NCI-H2081 treated with DMSO at 0.1 percent for 48 hours (cell line): ENCODE measurements at places on chromosomes 6 and 20.

DNA sequence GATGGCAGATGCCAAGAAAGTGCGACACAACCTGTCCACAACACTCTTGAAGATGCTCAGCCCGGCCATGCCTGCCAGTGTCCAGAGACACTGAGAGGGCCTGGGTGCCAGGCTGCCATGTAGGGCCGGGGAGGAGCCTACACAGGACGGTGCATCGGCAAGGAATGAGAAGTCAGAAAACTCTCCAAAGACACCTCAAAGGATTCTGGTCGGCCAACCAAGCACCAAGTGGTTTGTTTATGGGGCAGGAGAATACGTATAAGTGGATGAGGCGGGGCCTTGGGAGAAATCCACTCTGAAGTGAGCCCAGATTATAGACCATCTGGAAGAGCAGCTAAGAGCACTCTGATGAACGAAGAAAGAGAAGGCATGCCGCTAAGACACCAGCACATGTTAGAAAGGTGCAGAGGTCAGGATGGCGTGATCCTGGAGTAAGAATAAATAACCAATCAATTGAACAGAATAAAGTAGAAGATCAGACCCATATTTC is 120.7 kb upstream of the FOXQ1 start:
- DNase-seq, result no peak

DNA sequence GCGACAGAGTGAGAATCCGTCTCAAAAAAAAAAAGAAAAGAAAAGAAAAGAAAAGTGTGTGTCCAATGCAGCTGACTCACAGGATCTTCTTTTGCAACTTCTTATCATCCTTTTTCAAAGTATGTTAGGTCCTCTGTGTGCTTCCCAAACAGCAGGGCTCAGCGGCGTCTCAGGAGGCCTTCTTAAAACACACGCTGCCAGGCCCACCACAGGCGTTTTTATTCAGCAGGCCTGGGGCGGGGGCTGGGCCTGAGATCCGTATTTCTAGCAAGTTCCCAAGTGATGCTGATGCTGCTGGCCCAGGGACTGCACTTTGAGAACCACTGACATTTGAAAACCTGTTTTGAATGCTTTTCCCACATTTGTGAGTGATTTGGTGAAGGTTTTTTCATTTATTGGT is 57.1 kb downstream of the PSMG4 start:
- no peak for DNase-seq

GRCh38 chr6:45728674-45729073 is 287.0 kb downstream of the CLIC5 start:
- no peak for DNase-seq

- no peak for DNase-seq
Measured at GRCh38 chr6:47141963-47142362, 99.8 kb upstream of the ADGRF1 start.

- DNase-seq, result no peak
Measured at GRCh38 chr6:49787176-49787575, at the start of gene PGK2. Gene PGK2 (minus strand): TSS chr6:49787285. CDS start chr6:49787187, 98 bp downstream.

DNA sequence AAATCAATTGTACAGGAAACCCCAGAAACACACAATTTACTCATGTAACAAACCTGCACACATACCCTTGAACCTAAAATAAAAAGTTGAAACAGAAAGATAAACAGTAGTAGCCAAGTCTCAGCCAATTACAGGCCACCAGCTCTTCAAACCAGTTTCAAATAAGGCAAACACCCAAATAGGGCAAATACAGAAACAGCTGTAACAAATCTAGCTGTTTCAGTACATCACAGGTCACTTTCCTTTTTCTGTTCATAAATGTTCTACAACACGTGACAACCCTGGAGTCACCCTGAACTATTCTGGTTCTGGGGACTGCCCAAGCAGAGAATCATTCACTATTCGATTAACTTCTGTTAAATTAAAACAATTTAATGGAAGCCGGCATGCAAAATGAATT is 329.0 kb downstream of the GJA1 start:
- no peak for DNase-seq

DNA sequence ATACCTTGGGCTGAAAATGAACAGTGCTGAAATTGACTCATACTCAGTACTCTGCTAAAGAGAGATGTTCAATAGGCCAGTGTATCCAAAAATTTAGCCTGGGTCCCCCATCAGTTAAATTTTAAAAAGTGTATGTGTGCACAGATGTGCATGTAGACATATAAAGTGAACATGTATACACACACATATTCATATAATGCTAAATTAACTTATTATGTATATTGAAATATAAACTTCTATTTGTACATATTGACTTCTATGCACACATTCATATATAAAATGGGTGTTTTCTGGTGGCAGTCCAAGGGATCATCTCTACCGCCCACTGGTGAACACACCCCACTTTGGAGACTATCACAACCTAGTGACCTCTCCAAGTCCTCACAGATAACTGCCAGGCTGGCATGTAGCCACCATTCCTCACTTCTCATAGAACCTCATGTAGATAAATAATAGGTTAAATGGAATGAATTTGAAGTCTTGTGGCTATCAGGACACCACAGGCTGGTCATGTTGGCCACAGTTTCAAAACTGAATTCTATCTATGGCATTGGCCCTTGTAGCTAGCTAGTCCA is 8.8 kb downstream of the SLC22A16 start:
- DNase-seq, result no peak

DNA sequence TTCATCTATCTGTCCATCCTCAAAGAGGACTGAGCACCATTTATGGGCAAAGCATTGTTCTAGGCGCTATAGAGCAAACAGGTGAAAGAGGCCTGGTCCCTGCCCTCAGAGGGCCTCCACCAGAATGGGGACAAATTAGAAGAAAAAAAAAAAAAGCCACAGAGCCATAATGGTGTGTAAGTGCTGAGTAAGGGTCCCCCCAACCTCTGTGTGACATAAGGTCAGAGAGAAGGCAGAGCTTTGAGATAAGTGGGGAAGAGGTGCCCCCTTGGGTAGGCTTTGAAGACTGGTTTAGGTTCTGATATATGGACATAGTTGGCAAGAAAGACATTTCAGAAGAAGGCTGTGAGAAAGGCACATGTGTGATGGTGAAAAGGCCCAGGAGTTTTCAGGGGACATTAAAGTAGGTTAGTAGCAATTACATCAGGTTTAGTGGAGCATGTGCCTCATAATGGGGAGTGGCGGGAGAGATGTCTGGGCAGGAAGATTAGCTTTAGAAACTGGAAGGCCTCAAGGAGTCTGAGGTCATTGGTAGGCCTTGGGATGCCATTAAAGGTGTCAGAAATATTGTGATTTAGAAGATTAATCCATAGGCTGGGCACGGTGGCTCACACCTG is 15.3 kb upstream of the ZBTB9 start:
- no peak for DNase-seq

DNA sequence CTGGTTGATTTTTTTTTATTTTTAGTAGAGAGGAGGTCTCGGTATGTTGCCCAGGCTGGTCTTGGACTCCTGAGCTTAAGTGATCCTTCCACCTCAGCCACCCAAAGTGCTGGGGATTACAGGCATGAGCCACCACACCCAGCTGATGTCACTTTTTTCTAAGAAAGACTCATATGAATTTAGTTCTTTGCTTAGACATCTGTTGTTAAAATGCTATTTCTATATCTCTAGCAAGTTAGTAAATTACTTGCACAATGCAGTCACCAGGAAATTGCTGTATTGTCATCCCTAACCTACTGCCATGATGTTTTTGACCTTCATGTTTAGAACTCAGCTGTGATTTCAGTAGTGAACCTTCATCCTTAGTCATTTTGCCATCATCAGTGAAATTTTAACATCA is 5.7 kb downstream of the KDM1B start:
- no peak for DNase-seq

DNA sequence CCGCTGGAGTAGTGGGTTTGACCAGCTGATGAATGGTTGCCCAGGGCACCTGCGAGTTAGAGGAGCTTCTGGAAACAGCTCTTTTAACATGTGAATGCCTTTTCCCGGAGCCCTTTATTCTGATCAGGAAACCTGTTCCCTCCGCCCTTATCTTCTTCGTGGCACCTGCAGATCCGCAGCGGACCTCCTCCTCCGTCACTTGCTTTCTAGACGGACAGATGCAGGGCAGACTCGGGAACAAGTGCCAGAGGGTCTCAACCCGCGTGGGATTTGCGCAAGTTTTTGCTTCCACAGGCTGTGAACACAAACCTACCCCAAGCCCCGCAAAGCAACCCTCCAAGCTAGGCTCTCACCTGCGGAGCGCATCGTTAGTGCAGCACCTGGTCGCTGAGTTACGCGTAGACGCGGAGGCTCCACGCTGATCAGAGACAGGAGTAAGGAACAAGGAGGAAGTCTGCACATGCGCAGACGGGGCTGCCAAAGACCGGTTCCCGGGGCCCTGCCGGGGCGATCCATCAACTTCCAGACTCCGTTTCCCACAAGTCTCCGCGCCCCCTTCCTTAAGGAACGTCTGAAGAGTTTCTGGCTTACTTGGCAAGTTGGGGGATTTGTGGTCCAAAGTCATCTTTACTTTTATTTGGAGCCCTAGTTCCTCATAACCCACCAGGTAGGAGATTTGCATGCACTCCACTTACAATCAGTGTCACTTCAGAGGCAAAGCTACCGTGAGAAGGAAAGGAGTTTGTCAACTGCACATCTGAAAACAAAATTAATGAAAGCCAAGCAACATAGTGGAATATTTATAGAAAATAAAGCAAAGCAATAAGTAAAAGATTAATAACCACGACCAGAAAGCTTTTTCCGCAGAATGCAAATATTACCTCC is 52.7 kb upstream of the ELMO2 start:
- no peak for DNase-seq

GRCh38 chr20:17565169-17565845 is 4.6 kb upstream of the DSTN start:
- no peak for DNase-seq

- no peak for DNase-seq
Measured at GRCh38 chr20:38877483-38877882, 48.7 kb upstream of the FAM83D start.

- no peak for DNase-seq
Measured at GRCh38 chr6:82772851-82773717, 292.6 kb downstream of the UBE3D start.
